Stimulated activated CD4-positive, alpha-beta T cell treated with anti-CD3 and anti-CD28 coated beads, TNF-alpha, amount 100 ng/mL, for 24 hours (primary cell): ENCODE measurements at places on chromosomes 2 and 18.

DNA sequence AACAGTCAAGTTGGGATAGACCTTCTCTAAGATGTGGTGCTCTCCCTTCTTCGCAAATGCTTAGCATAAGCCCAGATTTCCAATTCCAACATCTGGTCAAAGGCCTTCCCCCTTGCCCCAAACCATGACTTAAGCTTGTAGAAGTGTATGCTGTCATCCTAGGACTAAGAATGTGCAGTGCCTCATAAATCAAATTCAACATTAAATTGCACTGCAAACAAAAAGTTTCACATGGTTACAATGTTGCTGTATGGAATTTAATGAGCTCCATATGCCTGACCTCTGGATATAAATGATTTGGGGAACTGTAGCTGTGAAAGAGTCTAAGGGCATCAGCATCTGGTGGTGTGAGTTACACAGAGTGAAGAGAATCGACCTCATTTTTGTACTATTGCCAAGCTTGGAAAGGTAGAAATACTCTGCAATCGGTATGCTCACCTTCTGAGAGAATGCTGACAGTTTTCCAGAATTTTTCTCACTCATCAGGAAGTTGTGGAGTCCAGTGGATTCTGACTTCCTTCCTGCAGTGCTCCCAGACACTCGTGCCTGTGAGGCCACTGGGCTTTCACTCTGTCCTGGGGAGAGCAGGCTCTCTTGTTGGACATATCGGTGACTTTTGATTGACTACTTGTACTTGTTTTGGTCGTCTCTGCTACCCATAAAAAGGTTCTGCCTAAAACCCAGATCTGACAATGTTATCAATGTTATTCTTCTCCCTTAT lies 40.6 kb downstream of the FASTKD2 start:
- no peak for DNase-seq

DNA sequence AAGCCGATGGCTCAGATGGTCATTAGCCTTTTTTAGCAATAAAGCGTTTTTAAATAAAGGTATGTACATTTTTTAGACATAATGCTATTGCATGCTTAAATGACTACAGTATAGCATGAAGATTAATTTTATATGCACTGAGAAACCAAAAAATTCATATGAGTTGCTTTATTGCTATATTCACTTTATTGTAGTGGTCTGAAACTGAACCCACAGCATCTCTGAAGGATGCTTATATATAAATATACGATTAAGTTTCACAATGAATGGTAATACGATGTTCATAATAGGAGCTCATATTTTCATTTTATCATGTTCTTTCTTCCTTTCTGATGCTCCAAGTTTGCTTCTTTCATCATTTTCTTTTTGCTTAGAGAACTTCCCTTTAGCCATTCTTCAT lies 132.8 kb downstream of the DNAH6 start:
- no peak for DNase-seq

- no peak for DNase-seq
These were observed 26.5 kb downstream of the BCL2 start for GRCh38 chr18:63292831-63293683.

GRCh38 chr2:171237751-171238505 lies 77.2 kb upstream of the TLK1 start:
- DNase-seq, result no peak

- DNase-seq, result no peak
These were observed 77.5 kb downstream of the VSNL1 start for GRCh38 chr2:17617955-17618354.

- DNase-seq, result no peak
These were observed 4.5 kb upstream of the TOGARAM2 start for GRCh38 chr2:28976584-28976983.

- DNase-seq, result no peak
These were observed 140.6 kb downstream of the EML6 start for GRCh38 chr2:54864096-54864495.

DNA sequence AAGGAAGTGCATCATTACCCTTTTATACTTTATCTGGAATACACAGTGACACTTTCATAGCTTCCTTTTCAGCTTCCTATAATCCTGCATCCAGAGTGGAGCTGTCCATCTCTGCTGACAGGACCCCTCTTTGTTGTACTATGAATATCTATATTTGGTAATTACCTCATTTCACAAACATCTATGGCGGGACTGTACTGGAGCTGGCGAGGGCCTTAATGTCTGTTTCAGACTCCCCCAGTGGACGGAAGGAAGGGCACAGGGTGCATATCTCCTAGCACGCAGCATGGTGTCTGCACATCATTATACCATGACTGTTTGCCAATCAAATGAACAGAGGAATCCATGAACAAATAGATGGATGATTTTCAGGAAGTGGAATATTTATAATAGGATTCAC lies 142.3 kb downstream of the SOX11 start:
- DNase-seq, result no peak
